ENCODE measurements at places on chromosomes 5 and 9.

- DNase-seq, result no peak
These were observed 5.3 kb downstream of the GAPT start for GRCh38 chr5:58496488-58496887.

GRCh38 chr5:5512543-5512942, 90.1 kb downstream of the ICE1 start:
- DNase-seq, result no peak

- DNase-seq, result no peak
These were observed 159.9 kb downstream of the MAN2A1 start for GRCh38 chr5:109849478-109850088.

- no peak for DNase-seq
These were observed 843 bp downstream of the BSPRY start for GRCh38 chr9:113350107-113350661.

DNA sequence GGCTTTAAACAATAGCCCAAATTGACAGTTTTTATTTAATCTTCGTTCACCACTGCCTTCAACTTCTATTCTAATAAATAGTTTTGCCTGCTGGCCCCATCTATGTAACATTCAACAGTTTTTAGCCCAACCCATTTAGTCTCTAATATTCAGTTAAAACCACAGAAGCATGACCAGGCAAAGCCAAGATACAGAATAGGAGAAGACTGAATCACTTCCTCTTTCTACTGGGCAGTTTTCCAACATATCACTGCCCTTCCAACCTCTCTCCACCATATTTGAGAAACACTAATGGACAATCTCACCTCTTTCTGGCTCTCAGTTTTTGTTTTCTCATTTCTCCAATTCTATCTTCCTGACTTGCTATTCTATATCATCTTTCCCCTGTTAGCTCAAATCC, 352.9 kb downstream of the DNAH5 start:
- no peak for DNase-seq

DNA sequence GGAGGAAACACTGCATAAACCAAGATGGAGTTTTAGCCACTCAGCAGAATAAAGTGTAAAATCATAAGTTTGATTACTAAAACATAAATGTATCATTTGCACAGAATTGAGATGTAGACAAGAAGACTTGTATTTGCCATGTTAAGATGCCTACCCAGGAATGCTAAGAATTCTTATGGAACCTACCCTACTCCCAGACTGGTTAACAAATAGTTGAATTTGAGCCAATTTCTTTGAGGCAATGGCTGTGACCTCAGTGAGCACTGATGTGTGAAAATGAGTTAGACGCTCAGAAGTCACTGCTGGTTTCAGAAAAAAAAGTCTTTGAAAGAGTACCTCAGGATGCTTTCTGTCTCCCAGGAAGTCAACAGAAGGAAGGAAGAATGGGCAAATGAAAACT, 95.6 kb downstream of the ESM1 start:
- DNase-seq, result no peak

DNA sequence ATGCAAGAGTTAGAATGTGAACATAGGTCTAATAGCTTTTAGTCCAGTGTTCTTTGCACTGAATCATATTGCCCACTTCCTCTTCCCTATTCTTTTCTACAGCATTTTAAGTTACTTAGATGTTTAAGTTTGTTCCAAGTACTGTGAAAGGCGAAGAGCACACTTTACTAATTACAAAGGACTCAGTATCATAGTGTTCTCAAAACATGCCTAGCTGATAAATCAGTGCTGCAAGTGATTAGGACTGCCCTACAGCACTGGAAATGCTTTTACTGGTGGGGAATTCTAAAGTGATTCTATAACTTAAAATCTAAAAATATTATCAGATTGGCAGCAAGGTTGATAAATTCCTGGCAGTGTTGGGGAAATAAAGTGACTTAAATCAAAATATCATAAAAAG, 177.9 kb upstream of the KCNN2 start:
- no peak for DNase-seq

DNA sequence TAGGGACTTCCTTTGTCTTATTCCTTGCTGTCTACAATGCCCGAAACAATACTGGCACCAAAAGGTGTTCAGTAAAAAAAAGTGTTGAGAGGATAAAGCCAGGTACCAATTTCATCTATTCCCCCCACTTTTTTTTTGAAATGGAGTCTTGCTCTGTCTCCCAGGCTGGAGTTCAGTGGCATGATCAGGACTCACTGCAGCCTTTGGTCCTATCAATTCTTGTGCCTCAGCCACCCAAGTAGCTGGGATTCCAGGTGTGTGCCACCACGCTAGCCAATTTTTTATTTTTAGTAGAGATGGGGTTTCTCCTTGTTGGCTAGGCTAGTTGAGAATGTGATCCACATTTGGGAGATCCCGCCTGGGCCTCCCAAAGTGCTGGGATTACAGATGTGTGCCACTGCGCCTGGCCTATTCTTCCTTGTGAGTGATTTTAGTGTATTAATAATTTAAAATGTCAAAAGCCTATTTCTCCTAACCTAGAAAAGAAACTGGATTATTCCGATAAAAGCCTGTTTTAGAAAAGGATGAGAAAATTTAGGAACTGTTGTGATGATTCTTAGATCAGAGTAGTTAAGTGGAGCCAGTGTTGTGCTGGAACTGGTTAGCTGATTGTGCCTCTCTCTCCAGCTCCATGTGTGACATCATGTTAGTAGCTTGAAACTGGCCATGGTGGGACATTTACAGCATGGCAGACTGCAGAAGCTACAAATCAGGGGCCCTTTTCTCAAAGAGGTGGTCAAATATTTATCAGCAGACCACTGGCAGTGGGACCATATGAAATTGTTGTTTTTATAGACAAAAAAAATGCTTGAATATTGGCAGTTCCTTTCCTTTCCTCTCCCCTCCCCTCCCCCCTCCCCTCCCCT, 14.3 kb downstream of the CDC42SE2 start:
- no peak for DNase-seq

GRCh38 chr9:74496819-74497747, at the start of gene RORB:
Gene RORB (plus strand): TSS chr9:74497335. CDS start chr9:74497977, 642 bp downstream.
- DNase-seq, result no peak

DNA sequence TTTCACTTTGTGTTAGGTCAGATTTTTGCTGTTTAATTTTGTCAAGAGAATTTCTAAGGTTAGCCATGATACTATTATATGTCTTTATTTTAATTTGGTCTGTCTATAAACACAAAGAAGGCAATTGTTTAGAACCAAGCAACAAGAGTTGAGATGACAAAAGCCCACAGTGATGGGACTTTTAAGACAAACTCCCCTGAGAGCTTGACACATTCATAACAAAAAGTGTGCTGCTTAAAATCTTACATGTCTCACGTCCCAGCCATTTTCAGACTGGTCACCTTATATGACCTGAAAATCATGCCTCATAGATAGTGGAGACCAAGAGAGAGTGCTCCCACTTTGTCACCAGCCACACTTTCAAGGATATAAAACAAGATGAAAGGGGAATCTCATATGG, 21.6 kb upstream of the NNT start:
- DNase-seq, result no peak

GRCh38 chr5:151700820-151701219, 14.1 kb upstream of the SPARC start:
- DNase-seq, result no peak

DNA sequence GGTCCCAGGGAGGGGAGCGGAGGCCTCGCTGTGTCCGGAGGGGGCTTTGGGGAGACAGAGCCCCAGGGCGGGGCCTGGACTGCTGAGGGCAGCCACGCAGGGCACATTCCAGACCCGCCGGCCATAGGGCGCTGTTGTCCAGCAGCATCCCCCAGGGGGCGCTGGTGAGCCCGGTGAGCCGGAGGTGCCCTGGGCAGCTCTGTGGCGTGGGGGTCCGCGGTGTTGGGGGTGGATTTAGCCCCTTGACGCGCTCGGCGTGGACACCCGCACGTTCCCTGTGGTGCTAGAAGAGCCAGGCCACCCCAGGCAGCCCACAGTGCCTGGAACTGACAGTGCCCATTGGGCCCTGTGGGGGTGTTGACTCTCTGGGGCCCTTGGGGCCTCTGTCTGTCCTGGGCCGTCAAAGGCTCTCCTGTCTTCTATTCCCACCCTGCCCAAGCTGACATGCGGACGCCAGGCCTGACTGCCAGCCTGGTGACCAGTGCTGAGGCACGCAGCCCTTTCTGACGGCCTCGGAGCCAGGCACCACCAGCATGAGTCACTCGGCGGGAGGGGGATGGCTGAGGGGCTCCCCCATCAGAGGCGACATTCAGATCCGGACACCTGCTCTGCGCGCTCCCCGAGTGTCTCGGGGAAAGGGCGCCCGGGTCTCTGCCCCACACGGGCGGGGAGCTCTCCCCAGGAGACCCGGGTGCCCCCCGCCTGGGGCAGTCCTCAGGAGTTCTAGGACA, 23.9 kb downstream of the TPPP start:
- DNase-seq, result no peak

DNA sequence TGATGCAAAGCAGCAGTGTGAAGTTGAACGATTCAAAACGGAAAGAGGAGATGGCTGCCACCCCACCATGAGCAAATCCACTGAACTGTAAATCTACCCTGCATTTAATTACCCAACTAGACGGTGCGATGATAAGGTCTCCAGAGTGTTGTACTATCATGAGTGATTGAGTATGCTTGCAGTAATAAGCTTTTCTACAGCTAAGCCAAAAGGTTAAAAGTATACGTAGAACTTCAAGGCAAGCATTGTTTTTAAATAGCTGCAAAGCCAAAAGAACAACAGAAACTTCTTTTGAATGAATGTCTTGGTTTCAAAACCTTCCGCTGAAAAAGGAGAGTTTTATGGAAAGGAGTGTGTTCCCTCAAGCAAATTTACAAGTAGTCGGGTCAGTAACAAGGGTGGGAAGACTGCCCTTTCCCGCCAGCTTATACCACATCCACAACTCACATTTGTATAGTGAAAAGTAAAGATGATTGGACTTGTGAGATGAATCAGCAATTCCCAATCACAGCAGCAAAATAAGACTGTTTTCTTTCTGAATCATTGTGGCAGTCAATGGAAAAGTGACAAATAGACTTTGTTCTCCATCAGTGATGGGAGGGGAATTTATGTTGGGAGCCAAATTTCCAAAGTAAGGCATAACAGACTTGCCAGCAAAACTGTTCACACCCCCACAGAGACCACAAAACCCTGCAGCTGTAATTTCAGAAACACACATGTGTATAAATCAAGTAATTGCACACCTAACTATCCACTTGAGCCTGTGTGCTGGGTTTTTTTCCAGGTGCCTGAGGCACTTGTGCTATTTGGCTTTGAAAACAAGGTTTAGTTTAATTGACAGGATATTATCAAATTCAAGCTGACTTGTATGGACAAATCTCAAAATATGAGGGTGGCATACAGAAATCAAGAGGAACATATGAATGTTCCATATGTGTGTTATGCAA, 407.7 kb upstream of the GRAMD2B start:
- DNase-seq, result no peak

GRCh38 chr9:97447001-97447400, 35.1 kb downstream of the TDRD7 start:
- no peak for DNase-seq

- peak; percentile 62 for DNase-seq
These were observed 580 bp upstream of the RFX3 start for GRCh38 chr9:3526165-3526996.

DNA sequence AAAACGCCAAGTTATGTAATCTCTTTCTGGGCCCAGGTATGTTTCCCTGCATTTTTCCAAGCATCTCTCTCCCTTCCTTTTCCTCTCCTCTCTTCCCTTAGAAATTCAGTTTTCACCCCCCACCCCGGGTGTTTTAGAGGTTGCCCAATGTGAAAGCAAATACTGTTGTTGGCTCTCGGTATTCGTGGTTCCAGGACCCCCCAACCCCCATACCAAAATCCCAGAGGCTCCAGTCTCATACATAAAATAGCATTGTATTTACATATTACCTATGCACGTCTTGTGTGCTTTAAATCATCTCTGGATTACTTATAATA, 48.8 kb downstream of the ACER2 start:
- no peak for DNase-seq

DNA sequence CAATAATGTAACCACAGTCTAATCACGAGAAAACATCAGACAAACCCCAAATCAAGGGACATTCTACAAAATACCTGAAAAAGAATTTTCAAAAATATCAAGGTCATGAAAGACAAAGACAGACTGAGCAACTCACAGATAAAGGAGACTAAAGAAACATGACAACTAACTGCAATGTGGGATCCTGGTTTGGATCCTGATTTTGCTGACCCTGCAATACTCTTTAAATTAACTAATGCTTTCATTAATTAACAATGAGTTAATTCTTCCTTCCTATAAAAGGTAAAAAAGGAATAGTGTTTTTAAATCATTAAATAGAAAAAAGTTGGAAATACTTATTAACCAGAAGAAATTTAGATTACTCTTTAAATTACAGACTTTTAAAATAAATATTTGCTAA, 103.6 kb downstream of the MLLT3 start:
- DNase-seq, result no peak

- no peak for DNase-seq
These were observed 17.4 kb upstream of the SEC16A start for GRCh38 chr9:136499935-136500910.

- DNase-seq, result no peak
These were observed 155.3 kb downstream of the MACROH2A1 start for GRCh38 chr5:135243556-135244285.

DNA sequence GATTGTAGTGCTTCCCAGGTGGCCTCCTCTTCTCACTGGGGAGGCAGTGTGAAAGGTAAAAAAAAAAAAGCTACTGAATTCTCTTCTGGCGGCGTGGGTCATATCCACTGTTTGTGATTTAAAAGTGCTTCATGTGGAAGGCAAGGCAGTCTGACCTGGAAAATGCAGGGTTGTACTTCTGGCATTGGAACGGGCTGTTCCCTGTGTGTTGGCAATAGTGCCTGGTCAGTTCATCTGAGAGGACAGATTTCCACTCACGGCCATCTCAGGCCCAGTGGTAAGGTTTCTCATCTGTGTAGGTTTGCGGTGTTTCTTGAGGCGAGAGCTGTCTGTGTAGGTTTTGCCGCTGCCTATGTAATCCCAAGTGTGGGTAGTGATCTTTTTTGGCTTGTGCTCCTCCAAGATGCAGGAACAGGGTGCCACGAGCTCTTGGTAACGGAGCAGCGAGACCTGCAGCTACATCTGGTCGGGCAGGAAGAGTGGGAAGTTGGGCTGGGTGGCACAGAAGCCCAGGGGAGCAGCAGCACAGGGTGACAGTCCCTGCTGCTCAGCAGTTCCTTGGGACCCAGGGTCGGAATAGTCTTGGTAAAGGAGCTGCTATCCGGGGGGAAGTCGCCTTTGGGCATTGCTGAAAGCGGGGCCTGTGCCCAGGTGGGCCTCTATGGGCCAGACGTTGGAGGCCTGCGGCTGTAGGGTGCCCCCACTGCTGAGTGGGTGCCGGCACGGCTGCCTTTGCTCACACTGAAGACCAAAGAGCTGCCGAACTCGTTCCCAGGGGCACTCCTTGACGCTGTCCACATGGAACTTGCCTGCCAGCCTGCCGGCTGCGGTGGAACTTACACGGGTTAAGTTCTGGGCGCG, 11.2 kb downstream of the RCL1 start:
- no peak for DNase-seq

- DNase-seq, result no peak
These were observed 9.1 kb downstream of the SARDH start for GRCh38 chr9:133728856-133729616.

DNA sequence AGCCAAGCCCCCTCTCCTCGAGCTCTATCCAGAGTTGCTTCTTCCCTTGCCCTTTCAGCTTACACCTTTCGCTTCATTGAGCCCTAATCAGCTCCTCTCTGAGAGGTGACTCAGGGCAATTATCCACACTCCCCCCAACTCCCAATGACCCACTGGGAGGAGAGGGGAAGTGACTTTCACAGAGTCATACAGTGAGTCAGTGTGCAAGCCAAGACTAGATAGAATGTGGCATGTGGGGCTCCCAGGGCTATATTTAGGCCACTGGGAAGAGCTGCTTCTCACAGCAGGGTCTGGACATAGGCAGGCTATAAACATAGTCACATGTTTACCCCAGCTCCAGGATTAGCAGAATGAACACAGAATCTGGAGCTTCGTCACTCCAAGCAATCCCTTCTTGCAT, 57.4 kb downstream of the NRG2 start:
- no peak for DNase-seq

All from NCI-H2107 (cell line).